ENCODE measurements at places on chromosomes 2 and 18. TPM values are rescaled to one million over a fixed set of nuclear protein-coding genes. Genes with fewer than 3 reads are reported as not detected.

DNA sequence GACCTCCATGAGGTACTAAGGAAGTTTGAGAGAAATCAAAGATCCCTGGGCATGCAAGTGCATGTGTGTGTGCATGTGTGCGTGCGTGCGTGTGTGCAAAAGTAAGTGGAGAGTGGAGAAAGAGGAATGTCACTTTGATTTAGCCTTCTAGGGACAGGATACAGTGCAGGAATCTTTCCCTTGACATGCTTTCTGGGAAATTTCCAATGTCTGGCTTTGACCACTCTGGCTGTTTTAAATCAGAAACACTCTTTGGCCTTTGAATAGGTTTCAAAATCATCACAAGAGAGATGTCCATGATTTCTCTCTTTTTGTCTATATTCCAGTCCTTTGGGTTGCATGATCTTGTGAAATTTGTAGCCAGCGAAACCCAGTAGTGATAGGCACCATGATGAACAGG is 162.0 kb downstream of the ALK start:
- H3K36me3 ChIP-seq, result no peaks in the 10 kb centered on the region
- no peak for DNase-seq
- H3K4me1 ChIP-seq, result peaks cover 4% of the 10 kb centered on the region
- peaks cover under 1% of the 10 kb centered on the region for H3K27me3 ChIP-seq
- no peak overlapping the region for H3K27ac ChIP-seq

- H3K4me1 ChIP-seq, result peaks cover 47% of the 10 kb centered on the region
- H3K36me3 ChIP-seq, result no peaks in the 10 kb centered on the region
- no peak overlapping the region for H3K4me3 ChIP-seq
These were observed 120.7 kb downstream of the INHBB start for GRCh38 chr2:120466704-120467054.

LRRTM1 gene
- total RNA-seq, result 1.0 TPM

GCG gene
- 21.1 TPM for total RNA-seq

FAHD2A gene
- 29.1 TPM for total RNA-seq

DLGAP1 gene
- 3.1 TPM for total RNA-seq

Measured in hepatocyte (in vitro differentiated cells).